NT2/D1 (cell line): ENCODE measurements at places on chromosomes 7 and 10.
A peak's percentile ranks its signal among the peaks of the same experiment; 100 is the strongest.

DNA sequence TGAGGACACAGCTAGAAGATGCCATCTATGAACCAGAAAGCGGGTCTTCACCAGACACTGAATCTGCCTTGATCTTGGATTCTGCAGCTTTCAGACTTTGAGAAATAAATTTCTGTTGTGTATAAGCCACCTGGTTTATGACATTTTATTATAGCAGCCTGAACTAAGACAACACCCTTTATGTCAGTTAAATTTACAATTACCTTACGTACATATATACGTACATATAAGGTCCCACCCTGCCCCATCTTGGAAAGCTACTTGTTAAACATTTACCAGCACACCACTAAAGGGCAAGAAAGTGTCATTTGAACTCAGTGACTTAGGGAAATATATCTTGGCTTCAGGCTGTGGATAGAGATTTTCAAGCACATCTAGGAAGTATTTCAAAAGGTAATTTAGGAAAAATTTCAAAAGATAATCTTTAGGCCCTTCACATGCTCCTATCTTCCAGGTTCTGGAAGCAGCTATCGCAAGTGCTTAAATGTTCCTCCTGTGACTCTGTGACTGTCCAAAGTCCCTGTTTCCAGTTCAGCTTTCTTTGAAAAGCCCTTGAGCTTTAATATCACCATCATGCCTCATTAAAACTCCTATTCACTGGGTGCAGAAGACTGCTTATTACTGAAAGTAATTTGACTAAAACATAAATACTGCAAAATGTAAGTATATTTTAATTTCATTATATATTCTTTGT, 9.6 kb upstream of the SRI start:
- no peak for DNase-seq

GRCh38 chr10:11625019-11625735, 13.7 kb upstream of the USP6NL start:
- DNase-seq: no peak

DNA sequence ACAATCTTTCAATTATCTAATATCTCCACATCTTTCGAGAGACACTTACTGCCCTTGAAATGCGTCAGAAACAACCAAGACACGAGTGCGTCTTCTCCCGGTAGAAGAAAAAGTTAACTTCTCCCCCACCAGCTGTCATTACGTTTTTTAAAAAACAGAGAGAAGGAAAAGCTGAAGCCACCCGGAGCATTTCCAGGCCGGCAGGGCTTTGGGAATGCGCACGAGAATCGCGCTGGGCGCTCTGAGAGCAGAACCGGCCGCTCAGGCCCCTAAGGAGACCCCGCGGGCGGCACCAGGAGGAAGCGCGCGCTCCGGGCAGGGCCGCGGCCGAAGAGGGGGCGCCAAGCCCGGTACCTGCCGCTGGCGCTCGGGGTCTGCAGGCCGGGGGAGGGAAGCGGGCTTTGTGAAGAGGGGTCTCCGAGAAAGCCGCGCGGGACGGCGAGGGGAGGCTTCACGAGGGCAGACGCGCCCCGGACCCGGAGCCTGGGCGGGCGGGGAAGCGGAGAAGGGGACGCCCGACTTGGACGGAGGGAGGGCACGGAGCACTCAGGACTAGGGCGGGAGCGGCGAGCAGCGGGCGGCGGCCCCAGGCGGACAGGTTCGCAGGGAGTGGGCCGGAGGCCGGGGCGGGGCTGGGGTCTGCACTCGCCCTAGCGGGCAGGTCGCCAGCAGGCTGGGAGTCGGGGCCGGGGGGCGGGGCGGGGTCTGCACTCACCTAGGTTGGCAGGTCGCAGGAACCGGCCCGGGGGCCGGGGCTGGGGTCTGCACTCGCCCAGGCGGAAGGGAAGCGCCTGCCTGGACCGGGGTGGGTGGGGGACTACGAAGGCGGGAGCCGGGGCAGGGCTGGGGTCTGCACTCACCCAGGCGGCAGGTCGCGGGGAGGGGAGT, 932 bp downstream of the ESYT2 start:
- DNase-seq: no peak

GRCh38 chr10:71753091-71753959, 20.0 kb downstream of the VSIR start:
- DNase-seq: no peak

- DNase-seq: no peak
Measured at GRCh38 chr10:24307696-24308485, 99.0 kb downstream of the KIAA1217 start.

- no peak for DNase-seq
Measured at GRCh38 chr10:71253981-71254818, 41.8 kb downstream of the UNC5B start.

DNA sequence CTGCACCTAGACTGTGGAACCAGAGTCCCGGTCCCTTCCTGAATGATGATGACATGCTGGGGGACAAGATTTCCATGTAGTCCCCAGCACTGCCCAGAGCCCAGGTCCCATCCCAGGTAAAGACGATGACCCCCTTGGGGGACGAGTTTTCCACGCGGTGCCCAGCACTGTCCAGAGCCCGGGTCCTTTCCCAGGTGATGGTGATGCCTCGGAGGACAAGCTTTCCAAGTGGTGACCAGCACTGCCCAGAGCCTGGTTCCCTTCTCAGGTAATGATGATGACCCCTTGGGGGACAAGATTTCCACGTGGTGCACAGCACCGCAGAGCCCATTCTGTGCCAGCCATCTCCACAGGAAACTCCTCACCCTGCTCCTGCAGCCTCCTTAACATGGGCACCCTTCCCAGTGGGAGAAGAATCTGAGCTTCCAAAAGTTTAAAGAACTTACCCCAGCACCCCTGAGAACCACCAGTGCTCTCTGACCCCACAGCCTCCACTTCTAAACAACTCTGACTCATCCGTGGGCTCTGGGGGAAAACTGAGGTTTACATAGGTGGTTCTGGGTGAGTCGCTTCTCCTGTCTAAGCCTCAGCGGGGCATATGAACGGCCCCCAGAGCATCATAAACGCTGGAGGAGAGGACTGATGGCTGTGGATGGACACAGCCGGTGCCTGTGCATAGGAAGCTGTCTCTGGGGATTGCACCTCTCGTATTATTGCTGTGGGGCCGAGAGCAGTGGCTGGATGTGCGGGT, 233.2 kb downstream of the TCERG1L start:
- no peak for DNase-seq

DNA sequence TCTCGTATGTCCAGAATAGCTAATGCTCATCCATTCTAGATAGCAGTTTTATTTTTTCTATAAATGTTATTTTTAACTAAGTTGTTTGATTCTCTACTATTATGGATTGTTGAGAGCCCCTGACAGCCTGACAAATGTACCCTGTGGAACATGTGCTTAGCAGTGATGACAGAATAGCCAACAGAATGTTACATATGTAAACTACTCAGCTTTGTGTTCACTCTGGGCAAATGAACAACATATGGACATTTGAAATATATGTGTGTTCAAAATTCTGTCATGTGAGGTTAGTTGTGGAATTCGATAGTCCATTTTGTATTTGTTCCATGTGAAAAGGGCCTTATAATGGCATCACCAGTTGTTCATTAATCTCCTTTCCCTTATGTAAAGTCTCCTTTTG, 199.7 kb downstream of the EXOC4 start:
- DNase-seq: no peak

GRCh38 chr10:107264742-107265141, 100.2 kb upstream of the SORCS1 start:
- peak; percentile 28 for DNase-seq

DNA sequence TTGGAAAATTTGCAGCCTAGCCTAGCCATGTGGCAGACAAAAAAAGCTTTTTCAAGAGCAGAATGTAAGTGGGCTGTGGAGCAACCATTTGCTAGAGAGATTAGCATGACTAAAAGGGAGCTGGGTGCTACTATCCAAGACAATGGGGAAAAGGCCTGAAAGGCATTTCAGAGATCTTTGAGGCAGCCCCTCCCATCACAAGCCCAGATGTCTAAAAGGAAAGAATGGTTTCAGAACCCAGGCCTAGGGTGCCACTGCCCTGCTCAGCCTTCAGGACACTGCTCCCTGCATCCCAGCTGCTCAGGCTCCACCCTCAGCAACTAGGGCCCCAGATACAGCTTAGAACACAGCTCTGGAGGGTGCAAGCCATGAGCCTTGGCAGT, 24.7 kb downstream of the PNLIPRP3 start:
- peak; percentile 27 for DNase-seq

DNA sequence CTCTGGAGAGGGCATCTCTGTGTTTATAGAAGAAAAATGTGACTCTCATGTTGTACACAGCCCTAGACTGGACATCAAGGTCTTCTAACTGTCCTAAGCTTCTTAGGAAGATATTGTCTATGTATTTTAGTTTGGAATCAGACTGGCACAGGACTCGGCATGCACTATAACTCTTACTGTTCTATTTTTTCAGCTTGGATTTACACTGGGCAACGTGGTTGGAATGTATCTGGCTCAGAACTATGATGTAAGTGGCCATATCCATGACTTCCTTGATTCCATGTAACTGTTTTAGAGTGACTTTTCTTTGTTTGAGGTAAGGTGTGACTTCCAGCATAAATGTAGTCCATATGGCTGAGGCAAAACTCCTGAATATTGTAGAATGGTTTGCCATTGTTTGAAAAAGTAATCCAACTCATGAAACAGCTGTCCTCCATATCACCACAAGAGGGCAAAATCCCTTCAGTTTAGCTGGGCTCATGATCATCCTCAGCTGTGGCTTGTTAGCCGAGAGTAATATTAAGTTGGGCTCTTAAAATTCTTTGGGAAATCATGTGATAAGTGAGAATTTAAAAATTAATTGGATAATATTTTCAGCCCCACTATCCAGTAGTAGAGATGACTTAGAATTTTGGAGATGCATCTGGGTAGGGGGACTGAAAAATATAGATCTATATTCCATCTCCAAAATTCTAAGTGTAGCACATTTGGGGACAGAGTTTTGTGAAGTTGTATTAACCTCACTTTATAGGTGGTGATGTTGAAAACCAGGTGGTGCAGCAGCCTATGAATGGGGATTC, 10.4 kb downstream of the STMP1 start:
- DNase-seq: peak; percentile 35

- no peak for DNase-seq
Measured at GRCh38 chr10:126191192-126191591, 197.1 kb downstream of the ADAM12 start.

- no peak for DNase-seq
Measured at GRCh38 chr7:121525155-121525819, 129.2 kb upstream of the FAM3C start.

- DNase-seq: no peak
Measured at GRCh38 chr10:1545524-1545923, 191.8 kb downstream of the ADARB2 start.

- no peak for DNase-seq
Measured at GRCh38 chr7:28509251-28510025, 97.1 kb downstream of the CREB5 start.

DNA sequence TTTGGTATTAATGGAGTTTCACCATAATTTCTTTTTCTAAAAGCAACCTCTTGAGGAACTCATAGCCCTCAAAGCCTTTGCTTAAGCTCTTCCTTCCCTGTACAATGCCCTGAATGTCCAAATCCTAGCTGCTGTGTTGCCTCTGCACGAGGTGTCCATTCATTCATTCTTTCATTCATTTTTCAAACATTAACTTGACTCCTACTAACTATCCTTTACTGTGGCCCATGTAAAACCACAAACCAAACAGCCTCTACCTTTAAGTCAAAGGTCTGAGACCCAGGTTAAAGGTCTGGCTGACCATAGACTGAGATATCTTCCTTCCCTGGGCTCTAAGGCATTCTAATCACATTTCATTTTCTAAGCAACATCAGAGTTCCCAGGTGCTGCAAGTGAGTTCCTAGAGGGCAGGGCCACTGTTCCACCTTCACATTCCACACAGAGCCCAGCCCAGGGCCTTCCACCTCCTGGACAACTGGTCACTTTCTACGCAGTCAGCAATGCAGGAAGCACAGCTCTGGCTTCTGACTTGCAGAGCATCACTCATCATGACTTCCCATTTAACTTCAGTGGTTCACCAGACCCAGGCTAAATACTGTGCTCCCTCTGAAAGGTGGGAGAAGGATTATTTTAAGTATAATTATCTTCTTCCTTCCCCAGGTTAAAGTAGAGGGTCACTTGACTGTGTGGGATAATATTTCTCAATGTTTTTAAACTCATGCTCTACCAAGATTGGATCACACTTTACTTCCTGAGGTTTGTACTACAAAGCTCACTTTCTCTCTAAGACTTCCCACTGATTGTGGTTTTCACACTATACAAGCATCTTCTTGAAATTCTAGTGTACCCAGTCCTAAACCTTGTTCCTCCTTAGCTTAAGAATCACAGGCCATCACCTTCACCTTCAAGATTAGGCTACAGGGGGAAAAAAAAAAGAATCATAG, 19.1 kb downstream of the ATXN7L1 start:
- DNase-seq: no peak

- no peak for DNase-seq
Measured at GRCh38 chr7:98365863-98366561, 34.9 kb downstream of the BAIAP2L1 start.

- no peak for DNase-seq
Measured at GRCh38 chr10:84548869-84549268, 220.5 kb downstream of the CCSER2 start.

DNA sequence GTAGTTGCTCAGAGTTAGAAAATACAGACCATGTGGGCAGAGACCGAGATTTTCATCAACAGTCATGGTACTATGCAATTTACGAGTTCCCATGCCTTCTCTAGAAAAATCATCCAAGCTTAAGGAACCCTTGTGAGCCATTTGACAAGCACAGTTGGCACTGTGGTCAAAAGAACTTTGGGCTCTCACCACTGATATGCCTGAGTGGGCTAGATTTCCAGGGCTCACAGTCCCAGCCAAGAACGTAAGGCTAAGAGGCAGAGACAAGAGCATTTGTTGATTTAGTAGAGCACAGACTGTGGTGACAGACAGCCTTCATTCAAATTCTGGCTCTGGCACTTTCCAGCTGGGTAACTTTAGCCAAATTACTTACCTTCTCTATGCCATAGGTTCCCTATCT, 407.0 kb downstream of the SORCS1 start:
- no peak for DNase-seq

GRCh38 chr10:99360934-99361333, 31.8 kb downstream of the CNNM1 start:
- DNase-seq: no peak

- no peak for DNase-seq
Measured at GRCh38 chr10:2917926-2918325, 149.4 kb upstream of the PFKP start.

GRCh38 chr10:11141571-11142091, 124.0 kb downstream of the CELF2 start:
- DNase-seq: no peak

DNA sequence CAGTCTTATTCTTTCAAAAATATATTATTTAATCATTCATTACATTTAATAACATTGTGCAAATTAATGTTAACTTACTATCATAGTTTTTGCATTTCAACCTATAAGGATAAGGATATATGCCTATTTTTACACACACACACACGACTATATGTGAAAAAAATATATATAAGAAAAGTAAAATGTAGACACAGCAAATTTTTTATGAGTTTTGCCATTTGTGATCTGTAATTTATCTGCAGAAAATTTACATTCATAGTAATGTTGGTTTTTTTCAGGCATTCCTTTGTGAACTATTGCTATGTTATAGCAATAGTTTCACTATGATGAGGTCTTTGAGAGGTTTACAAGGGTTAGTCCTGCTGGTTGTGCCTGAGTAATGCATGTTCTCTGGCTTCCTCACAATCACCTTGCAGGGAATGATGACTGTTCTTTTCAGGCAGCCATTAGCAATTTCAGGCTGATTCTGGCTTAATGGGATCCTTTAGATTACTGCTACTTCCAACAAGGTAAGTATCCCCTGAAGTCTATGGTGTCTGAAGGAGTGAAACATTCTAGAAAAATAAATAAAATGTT, 183.7 kb upstream of the CDK1 start:
- no peak for DNase-seq
